Activated naive CD8-positive, alpha-beta T cell treated with anti-CD3 and anti-CD28 coated beads, Interleukin-2, amount 10 ng/mL, durations not matched to agents 7 days and 5 days (primary cell): ENCODE measurements at places on chromosomes 2 and 18. TPM values are rescaled to one million over a fixed set of nuclear protein-coding genes. Genes with fewer than 3 reads are reported as not detected.

RAD51AP2 gene
- not detected for total RNA-seq

GRCh38 chr2:199984755-199985154 is 29.4 kb downstream of the MAIP1 start:
- no peaks in the 10 kb centered on the region for H3K36me3 ChIP-seq
- no peak overlapping the region for H3K27ac ChIP-seq

DNA sequence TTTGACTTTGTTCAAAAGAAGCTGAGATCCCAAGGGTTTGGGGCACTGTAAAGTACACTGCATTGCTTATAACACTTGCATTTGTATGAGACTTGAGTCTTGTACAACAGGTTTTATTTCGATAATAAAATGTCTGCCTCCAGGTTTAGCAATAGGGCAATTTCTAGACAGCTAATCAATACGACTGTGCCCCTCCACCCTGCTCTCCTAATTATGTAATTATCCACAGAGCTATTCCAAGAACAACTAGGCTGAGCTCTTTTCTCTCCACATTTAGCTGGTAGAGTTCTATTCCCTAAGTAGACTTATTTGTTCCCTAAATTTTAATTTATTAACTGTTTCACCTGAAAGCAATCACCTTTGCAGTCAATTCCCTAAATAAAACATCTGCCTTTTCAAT is 52.9 kb upstream of the LINC00305 start:
- no peak overlapping the region for H3K27ac ChIP-seq
- peaks cover 2% of the 10 kb centered on the region for H3K27me3 ChIP-seq
- H3K36me3 ChIP-seq, result no peaks in the 10 kb centered on the region
- H3K4me3 ChIP-seq, result no peak overlapping the region
- H3K4me1 ChIP-seq, result no peaks in the 10 kb centered on the region

- H3K36me3 ChIP-seq, result no peaks in the 10 kb centered on the region
- H3K27ac ChIP-seq, result no peak overlapping the region
- no peak for DNase-seq
Measured at GRCh38 chr18:75592527-75592926, 165.0 kb upstream of the SMIM21 start.

DNA sequence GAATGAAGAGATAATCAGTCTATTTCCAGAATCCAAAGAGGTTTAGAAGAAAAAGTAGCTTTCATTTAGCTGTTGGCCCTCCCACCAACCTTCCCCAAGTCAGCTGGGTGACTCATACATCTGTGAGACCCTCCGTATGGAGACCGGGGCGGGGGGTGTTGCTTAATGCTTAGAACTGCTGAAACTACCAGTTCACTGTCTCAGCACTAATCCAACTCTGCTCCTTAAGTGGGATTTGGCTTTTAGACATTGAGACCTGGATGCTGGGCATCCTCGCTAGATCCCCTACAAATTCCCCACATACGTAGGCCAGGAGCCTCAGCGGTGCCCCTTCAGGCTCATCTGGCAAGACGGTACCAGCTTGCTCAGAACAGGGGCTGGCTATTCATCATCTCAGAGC is at the start of gene SAG:
SAG (plus strand) TSS at position 252 of the 400 bp plus-strand sequence. CDS start 1,374 bp downstream, outside the sequence.
- no peak within 1 kb of the TSS for H3K27ac ChIP-seq
- H3K36me3 ChIP-seq, result no peaks in the 10 kb centered on the region
- peaks cover 18% of the 10 kb centered on the region for H3K4me1 ChIP-seq
- DNase-seq, result no peak

- no peak for DNase-seq
- H3K36me3 ChIP-seq, result no peaks in the 10 kb centered on the region
- H3K4me3 ChIP-seq, result peak overlapping the region; percentile 81
- peaks cover 23% of the 10 kb centered on the region for H3K4me1 ChIP-seq
- H3K27ac ChIP-seq, result no peak overlapping the region
- H3K27me3 ChIP-seq, result peaks cover 72% of the 10 kb centered on the region
Measured at GRCh38 chr18:32469691-32470459, 807 bp downstream of the GAREM1 start.

GRCh38 chr18:65754121-65754520 is 3.3 kb downstream of the CDH7 start:
- H3K4me1 ChIP-seq, result no peaks in the 10 kb centered on the region
- no peak overlapping the region for H3K27ac ChIP-seq
- H3K36me3 ChIP-seq, result no peaks in the 10 kb centered on the region
- peaks cover 20% of the 10 kb centered on the region for H3K27me3 ChIP-seq
- H3K4me3 ChIP-seq, result no peak overlapping the region

DNA sequence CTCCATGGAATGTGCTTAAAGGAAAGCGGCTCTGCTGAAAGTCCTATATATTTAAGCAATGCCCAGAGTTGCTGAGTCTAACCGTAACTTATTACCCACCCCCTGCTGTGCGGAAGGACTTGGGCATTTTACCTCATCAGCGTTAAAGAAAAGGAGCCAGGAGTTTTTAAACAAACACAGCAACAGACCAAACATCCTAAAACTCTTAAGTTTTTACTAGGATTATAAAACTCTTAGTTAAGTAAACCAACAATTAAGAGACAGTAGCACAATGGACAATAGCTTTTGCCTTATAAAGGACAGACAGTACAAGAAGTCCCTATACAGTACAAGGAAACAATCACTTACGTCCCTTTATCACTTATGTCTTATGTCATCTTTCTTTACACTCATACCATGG is 90.2 kb downstream of the ZNF521 start:
- no peak overlapping the region for H3K27ac ChIP-seq
- H3K4me3 ChIP-seq, result no peak overlapping the region
- no peak for DNase-seq
- H3K27me3 ChIP-seq, result peaks cover 2% of the 10 kb centered on the region

- H3K4me3 ChIP-seq, result no peak overlapping the region
- no peaks in the 10 kb centered on the region for H3K36me3 ChIP-seq
- no peak for DNase-seq
- H3K27ac ChIP-seq, result no peak overlapping the region
Measured at GRCh38 chr2:183091318-183091953, 12.9 kb downstream of the DUSP19 start.

DNA sequence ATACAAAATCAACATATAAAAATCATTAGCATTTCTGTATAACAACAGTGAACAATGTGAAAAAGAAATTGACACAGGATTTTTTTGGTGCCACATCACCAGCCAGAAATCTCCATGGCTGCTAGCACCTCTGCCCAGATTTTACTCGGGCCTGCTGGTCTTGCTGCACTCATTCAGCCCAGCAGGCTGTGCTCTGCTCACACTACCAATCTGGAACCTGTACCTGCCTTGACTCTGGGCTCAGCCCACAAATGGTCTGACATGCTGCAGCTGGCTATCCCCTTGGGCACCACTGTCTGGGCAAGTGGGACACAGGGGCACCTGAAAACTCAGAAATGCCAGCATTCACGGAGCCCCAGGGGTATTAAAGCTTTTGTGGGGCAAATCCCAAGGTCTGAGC is 392.5 kb upstream of the NRXN1 start:
- H3K27ac ChIP-seq, result no peak overlapping the region
- no peaks in the 10 kb centered on the region for H3K27me3 ChIP-seq
- no peak for DNase-seq
